ENCODE measurements at places on chromosomes 7 and 10.

DNA sequence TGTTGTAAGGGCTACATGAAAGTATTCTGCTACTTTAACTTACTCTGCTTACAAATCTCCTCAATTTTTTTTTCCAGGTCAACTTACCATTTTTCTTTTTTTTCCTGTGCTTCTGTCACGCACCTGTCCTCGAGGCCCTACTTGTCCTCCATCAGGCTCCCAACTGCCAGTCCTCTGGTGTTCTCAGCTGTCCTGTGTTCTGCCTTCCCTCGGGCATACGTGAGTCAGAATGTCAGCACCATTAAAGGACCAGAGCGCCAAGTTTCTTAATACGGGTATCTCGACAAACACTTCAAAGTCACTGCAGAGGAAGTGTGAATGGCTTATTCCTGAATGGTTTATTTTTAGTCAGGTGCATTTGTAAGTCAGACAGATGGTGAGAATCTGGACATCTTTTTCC lies at the start of gene TEX47:
Gene TEX47 (minus strand): TSS at position 185 of the 400 bp plus-strand sequence. CDS start 795 bp downstream, outside the sequence.
- no peak for DNase-seq

DNA sequence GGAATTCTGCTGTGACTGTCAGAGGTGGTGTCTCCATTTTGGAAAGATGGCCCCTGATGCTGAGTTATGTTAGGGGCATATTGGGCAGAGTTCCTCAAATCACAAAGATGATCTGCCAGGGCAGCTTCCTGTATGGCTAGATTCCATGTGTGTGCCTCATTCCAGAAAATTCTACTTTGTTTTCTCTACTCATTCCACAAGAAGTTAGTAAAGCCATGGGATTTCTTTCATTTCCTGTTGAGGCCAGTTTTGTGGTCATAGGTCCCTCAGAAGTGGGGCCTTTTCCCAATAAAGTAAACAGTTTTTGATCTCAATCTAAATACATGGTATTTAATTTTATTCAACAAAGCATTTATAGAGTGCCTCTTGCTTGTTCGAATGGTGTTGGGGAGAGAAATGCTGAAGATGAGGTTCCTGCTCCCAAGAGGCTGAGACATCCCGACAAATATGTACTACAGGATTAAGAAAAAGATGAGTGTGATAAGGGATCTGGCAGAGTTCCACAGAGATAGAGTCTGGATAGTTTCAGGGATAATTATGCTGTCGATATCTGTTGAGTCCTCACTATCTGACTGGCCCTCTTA lies 33.0 kb downstream of the MINDY4 start:
- no peak for DNase-seq

- DNase-seq: no peak
Measured at GRCh38 chr10:121217331-121217730, 366.2 kb downstream of the WDR11 start.

DNA sequence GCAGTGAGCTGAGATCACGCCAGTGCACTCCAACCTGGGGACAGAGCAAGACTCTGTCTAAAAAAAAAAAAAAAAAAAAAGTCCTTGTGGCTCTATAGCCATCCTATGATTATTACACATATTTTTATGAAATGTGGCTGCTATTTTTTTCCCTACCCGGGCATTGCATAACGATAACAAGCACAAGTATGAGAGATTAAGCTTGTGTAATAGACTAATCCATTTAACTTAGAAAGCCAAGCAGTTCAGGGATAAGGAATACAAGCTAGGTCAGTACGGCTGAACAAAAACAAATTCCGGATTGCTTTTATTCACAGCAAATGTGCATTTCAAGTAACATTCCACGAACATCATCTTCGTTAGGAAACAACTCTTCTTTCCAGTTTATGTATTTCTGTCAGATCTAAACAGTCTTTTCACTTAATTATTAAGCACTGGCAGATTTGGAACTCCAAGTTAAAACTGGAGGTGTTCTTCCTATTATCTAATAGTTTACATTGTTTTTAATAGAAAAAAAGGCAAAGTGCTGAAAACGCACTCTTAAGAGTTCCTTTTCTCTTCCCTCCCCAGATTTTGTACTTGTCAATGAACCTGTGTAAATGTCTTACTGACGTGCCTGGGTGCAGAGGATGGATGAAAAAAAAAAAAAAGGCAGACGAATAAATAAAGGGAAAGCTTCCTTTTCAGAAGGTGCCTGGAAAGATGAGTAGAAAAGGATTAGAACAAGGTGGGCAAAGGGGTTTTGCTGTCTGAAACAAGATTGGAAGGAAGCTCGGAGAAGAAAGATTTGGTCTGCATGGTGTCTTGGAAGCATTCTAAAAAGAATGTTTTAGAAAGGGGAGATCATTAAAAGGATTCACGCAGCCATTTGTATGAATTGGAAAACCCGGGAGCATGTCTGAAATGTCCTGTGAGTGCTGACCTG lies 81.1 kb downstream of the PRTFDC1 start:
- no peak for DNase-seq

GRCh38 chr7:93475811-93476210 lies 98.7 kb downstream of the CALCR start:
- no peak for DNase-seq

DNA sequence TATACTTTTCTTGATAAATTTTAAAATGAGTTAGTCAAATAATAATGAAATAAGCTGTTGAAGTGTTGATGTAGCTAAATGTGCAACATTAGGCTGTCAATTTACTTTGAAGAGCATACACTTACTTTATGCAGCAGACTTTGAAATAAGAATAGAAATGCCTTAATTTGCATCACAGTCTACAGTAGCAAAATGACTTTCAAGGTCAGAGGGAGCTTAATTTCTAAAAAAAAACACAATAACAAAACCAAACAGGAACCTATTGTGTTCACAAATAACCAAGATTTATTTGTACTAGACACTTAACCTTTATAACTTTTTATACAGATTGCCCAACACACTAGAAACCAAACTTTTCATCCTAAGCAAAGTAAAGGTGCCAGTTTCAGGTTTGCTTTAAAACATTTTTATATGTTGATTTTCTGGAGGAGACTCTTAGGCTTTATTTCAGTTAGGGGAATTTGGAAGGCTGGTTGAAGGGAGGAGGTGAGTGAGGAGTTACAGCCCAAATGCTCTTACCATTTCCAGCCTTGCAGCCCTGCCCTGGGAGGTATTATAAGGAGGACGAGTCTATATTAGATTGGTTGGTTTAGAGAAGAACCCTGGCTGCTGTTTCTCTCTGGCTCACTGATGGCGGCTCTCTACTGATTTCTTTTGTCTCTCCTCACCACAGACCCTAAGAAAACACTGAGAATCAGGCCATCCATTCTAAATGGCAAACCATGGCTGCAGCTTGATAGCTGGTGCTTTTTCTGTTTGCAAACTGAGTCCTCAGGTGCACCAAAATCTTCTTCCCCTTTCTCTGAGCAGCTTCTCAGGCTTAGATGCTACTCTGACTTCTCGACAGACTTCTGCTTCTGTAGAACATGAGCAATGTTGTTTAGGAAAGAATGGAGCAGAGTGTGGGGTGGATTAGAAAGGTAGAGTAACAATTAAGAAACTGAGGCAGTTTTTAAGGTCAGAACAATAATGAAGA lies 55.2 kb upstream of the RPA3 start:
- no peak for DNase-seq

DNA sequence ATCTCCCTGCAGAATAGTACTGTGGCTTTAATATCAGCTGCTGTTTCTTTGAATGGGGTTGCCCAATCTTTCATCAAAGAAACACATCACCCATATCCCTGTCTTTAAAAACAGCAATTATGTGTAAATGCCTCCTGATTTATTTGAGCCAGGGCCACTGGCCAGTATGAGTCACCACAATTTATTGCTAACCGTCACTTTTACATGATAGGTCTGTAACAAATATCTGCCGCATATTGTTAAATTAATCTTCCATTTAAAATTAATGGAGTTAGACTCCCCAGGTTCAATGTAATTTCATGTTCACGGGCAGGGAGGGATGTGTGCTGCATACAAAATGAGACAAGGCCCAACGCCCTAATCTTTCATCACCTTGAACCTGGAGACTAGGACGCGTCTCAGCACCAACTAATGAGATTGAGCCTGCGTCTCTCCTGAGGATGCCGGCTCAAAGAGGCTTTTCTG lies 673.4 kb downstream of the AUTS2 start:
- no peak for DNase-seq

- no peak for DNase-seq
Measured at GRCh38 chr7:25864943-25865751, 286.9 kb upstream of the NFE2L3 start.

DNA sequence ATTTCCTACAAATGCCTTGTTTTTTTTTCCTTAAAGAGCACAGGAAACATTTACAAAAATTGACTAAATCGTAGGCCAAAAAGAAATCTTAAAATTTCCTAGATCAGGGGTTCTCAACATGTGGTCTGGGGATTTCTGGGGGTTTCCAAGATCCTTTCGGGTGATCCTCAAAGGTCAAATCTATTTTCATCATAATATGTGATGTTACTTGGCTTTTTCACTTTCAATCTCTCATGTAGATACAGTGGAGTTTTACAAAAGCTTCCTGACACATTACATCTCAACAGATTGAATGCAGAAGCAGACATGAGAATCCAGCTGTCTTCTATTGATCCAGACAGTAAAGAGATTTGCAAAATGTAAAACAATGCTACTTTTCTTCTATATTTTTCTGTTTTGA lies 497.3 kb downstream of the INHBA start:
- no peak for DNase-seq

DNA sequence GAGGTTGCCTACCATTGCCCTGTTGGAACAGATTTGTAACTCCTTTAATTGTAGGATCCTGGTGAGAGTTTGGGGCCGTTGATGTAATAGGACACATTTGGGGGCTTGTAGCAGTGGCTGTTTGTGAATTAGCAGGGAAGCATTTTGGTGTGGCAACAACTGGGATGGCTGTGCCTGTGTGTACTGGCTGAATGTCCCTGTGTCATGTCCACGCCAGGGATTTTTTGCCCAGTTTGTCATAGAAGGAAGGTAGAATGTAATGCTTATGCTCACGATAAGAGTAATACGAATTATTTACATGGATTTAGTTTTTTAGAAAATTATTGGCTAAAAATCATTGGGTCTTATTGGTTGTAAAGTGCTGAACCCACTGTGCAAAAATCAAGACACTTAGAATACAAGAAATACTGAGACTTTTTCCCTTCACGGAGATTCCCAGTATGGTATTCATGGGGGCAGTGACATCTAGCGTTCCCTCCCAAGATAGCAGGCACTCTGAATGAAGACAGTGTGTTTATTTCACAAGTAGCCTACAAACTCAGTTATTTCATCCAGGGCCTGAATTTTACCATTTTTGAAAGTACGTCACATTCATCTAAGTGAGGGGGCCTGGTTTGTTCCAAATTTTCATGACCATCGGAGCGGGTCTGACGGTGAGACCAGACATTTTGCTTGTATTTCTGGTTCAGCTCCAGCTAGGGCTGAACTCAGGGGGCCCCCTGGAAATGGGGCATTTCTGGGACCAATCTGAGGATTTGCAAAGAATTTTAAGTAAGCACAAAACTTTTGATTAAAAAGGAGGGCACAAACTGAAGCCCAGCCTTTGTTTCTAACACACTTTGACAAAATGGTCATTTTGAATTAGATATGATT lies 74.7 kb downstream of the CACNB2 start:
- DNase-seq: no peak

DNA sequence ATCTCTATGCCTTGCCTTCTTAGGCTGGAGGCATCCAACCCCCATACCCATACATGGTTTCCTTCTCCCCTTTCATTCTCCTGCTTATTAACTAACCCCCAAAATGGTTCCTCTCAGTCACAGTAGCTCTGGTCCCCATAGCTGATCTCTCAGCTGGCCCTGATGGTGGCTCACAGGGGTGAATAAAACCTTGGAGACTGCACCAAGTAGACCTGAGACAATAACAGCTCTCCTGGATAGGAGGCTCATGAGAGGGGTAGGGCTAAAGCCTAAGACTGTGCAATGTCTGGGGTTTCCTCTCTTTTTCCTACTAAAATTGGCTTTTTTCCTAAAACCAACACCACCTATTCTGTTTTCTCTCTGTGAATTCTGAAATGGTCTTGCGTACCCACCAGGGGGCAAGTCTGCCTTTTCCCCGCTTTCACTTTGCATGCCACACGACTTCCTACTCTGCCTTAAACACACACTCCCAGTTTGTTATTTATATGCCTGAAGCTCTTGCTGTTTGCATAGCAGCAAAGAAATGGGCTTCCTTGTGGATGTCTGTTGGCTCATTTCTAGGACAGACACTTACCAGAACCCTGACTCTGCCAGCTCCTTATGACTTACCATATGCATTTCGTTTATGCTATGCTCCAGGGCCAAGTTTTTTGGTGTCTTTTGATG lies 18.4 kb upstream of the PON1 start:
- DNase-seq: no peak
